ENCODE measurements at places on chromosomes 7 and 10.

DNA sequence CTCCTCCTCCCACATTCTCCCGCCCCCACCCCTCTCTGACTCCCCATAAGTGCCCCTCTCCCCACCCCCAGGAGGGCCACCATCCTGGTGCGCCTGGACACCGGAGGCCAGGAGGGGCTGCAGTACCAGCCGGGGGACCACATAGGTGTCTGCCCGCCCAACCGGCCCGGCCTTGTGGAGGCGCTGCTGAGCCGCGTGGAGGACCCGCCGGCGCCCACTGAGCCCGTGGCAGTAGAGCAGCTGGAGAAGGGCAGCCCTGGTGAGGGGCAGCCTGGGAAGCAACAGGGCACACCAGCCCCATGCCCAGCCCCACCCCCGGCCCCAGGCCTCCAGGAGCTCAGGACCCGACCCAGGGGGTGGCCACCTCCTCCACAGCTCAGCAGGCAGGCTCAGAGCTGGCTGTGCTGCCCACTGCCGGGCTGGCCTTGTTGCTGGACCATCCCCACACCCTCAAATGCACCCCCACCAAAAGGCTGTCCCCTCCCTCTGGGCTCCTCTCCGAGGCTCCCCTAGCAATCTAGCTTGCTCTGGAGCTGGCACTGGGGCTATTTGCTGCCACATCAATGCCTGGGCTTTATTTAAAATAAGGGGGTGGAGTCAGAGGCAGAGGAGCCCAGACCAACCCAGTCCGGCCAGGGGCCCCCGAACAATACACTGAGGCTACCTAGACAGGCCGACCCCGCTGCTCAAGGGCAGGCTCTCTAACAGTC is 14.8 kb downstream of the ATG9B start:
- no peak for DNase-seq

- peak; percentile 53 for DNase-seq
Measured at GRCh38 chr10:125768219-125768855, 7.3 kb downstream of the MMP21 start.

GRCh38 chr7:146892151-146892550 is 775.5 kb downstream of the CNTNAP2 start:
- DNase-seq, result no peak

DNA sequence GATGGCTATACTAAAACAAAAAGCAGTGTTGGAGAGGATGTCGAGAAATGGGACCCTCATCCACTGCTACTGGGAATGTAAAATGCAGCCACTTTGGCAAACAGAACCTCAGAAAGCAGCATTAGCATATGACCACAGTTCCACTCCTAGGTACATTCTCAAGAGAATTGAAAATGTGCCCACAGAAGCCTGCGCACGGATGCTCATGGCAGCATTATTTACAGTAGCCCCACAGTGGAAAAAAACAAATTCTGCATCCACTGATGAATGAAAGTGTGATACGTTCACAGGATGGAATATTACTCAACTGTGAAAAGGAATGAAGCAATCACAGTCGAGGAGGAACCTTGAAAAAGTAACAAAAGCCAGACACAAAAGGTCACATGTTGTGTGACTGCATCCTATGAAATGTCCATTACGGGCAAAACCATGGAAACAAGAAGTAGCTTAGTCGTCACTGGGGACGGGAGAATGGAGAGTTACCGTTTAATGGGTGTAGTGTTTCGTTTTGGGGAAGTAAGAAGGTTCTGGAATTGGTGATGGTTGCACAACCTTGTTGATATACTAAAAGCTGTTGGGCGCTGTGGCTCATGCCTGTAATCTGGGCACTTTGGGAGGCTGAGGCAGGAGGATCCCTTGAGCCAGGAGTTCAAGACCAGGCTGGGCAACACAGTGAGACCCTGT is 2.5 kb upstream of the UPK3B start:
- no peak for DNase-seq

GRCh38 chr7:91149341-91150246 is 114.6 kb upstream of the FZD1 start:
- no peak for DNase-seq

DNA sequence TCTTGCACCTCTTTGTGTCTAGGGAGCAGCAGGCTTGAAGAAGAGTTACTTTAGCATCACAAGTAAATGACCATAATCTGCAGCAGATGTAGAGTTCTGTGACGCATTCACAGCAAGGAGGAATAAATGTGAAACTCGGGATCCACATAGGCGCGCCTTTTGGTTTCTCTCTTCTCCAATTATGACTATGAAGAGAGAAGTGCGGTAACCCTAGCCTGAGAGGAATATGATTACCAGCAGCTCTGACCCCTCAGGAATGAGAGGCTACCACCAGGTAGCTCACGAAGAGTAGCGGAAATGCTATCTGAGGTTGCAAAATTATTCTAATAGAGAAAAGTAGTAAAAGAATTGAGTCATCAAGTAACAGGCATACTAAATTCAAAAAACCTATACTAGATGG is 25.2 kb upstream of the DMTF1 start:
- no peak for DNase-seq

DNA sequence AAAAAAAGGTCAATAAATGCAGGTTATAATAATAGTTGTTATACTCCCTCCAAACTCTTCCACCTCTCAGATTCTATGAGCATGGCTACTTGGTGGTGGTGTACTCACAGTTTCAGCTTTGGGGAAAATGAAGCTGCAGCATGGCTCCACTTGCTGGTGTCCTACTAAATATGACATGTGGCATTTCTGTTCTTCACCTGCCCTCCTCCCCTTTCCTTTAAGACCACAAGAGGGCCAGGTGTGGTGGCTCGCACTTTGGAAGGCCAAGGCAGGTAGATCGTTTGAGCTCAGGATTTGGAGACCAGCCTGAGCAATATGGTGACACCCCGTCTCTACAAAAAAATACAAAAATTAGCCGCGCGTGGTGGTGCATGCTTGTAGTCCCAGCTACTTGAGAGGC is 101.1 kb downstream of the SLC37A3 start:
- no peak for DNase-seq

- no peak for DNase-seq
Measured at GRCh38 chr7:34165466-34165865, 260.1 kb downstream of the BMPER start.

GRCh38 chr10:3494131-3494837 is 290.7 kb downstream of the KLF6 start:
- peak; percentile 48 for DNase-seq

GRCh38 chr7:79337717-79338116 is 115.8 kb downstream of the MAGI2 start:
- no peak for DNase-seq

GRCh38 chr7:81173766-81174281 is 255.0 kb upstream of the SEMA3C start:
- DNase-seq, result no peak

DNA sequence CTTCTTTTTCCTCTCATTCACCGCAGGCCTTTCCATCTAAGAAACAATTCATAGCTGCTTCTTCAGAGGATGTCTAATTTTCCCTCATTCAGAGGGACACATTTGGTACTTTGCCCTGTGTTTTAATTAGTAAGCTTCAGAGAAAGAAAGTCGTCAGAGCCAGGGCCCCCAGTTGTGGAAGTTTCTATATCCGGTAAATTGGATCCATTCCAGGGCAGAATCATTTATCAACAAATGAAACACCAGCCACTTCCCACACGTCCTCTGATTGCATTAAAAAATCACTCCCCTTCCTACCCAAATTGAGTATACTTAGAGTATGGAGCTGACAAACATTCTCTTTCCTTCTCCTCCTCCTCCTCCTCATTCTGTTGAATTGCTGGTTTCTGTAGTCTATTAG is 205.8 kb upstream of the HDAC9 start:
- no peak for DNase-seq

Measured in hepatic stellate cell (primary cell).